ENCODE measurements at places on chromosomes 7 and 10.

- DNase-seq: no peak
These were observed 122.6 kb downstream of the DKK1 start for GRCh38 chr10:52436664-52437063.

- no peak for DNase-seq
These were observed 3.5 kb downstream of the MNX1 start for GRCh38 chr7:157006829-157007469.

DNA sequence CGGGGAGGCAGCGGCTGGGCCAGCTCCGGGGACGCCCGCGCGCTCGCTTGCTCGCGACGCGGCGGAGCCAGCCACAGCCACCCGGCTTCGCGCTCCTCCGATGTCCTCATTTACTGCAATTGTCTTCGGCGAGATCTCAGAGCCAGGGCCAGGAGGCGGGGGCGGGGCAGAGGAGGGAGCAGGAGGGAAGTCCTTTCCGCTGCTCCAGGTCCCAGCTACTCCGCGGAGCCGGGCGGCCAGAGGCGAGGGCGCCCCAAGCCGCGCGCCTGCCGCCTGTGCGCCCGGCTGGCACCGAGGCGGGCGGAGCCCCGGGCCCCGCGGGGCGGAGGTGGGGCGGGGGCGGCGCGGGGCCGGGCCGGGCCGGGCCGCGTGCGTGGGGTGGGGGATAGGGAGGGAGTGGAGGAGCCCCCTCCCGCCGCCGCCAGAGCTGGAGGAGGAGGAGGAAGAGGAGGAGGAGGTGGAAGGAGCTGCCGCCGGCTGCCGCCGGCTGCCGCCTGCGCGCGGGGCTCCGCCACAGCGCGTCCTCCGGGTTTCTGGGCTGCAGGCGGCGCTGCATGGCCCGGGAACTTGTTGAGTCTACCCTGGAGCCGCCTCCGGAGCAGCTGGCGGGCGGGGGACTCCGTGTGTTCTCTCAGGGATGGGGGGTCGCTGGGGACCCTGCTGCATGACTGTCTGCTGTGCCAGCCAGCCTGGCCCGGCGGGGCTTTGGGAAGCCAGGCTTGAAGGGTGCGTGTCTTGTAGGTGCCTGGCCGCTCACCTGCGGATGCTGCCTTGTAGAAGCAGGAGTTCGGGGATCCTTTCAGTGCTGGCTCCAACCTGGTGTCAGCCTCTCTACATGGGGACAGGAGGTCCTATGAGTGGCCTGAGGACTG, at the start of gene INSYN2A:
Gene INSYN2A (minus strand): TSS at position 310 of the 872 bp plus-strand sequence. CDS start 20,196 bp downstream, outside the sequence.
- no peak for DNase-seq

DNA sequence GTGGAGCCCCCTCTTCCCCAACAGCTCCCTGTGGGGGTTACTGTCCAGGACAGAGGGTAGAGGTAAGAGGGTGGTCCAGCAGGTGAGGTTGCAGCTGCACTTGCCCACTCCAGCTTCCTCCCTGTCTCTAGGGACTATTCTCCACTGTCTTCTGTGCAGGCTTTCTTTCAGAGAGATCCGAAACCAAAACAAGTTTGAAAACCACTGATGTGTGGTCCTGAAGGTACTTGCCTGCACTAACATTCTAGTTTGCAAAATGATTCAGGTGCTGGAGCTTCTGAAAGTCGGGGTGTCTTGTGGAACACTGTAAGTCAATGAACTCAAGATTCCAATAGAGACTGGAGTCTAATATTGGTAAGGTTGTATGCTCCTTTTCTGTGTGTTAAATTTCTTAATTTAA, 63.1 kb downstream of the BLNK start:
- no peak for DNase-seq

Data from CD4-positive, alpha-beta T cell treated with Interleukin-10 for 1 hour (primary cell).